ENCODE measurements at places on chromosomes 4 and X. TPM values are rescaled to one million over a fixed set of nuclear protein-coding genes. Genes with fewer than 3 reads are reported as not detected.

Gene ARR3
- not detected for total RNA-seq

Gene SPANXA2
- total RNA-seq = not detected

Gene RGN
- 17.1 TPM for total RNA-seq

Gene C1QTNF7
- 2.3 TPM for total RNA-seq

Gene ARMCX1
- total RNA-seq = 33.2 TPM

Data from cardiac septum (tissue), 1 donor.